AG09309 (cell line): ENCODE measurements at places on chromosomes 7 and 10.

- DNase-seq, result no peak
Observed at GRCh38 chr7:46569133-46569465, 648.0 kb upstream of the IGFBP3 start.

DNA sequence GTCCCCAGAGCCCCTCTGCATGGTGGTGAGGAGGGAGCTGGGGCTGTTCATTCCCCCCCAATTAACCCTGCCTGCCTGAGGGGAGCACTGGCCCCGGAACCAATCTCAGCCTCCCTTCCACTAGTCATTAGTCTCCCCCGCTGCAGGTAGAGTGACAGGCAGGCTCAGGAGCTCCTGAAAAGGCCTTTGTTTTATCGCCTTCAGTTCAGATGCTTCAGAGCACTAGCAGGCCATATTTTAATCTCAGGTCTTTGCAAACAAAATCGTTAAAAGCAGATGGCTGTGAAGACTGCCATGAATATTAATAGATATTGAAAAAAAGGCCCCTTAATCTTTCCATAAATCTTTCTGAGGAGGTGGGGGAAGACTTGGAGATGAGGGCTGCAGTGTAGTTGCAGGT is 250.7 kb downstream of the RPS24 start:
- DNase-seq, result no peak

DNA sequence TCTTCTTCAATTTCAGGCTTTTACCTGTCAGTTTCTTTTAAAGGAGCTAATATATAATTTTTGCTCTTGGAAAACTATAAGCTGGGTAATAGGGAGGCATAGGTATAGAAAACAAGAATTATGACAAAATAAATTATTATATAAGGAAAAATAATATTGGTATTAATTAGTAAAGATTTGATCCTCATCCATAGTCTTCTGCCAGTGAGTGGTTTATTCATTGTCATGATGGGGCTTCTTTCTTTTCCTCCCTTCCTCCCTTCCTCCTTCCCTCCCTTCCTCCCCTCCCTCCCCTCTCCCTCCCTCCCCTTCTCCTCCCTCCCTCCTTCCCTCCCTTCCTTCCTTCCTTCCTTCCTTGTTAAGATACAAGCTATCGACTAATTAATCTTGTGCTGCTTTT is 698.6 kb downstream of the SORCS3 start:
- DNase-seq, result no peak

DNA sequence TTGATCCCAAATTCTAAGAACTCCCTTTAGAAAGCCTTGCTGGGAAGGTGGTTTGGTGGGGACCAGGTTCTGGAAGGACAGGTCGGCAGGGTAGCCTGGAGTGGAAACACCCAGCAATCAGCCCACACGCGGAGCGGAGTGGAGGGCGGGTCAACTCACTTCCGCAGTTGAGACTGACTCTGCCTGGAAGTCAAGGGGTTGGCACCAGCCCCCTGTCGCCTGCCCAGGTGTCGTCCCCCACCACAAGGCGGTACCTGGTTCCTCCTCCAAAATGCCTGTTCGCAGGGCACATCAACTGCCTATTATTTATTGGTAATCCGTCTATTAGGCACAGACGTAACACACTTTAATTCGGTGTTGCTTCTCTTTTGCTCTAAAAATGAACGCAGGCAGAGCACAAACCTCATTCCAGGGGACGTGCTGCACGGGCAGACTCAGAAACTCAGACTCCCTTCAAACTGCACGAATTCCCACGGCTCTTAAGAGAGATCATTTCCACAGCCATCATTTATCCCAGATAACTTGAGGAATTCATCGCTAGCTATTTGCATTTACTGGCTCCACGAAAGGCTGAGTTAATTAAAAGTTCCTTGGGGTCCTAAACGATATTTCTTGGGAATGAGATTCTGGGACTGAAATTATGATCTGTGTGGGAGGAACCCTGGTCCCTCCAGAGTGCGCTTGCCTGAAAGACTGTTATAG is 248.2 kb upstream of the PPP2R2D start:
- DNase-seq, result no peak

GRCh38 chr7:12729112-12729511 is 41.7 kb downstream of the ARL4A start:
- no peak for DNase-seq

DNA sequence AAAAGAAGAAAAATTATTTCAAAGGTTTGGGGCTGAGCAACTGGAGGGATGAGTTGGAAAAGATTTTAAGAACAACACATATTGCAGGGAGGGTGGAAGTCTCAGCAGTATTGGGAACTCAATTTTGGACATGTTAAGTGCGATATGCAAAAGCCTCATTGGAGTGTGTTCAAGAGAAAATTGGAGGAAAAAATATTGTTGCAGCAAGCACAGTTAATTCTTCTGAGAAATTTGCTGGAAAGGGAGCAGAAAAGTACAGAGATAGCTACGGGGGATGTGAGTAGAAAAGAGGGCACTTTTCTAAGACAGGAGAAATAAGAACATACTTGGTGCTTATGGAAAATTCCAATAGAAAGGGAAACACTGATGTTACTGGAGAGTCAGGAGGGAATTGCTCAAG is 59.8 kb upstream of the MAGI2 start:
- DNase-seq, result no peak

DNA sequence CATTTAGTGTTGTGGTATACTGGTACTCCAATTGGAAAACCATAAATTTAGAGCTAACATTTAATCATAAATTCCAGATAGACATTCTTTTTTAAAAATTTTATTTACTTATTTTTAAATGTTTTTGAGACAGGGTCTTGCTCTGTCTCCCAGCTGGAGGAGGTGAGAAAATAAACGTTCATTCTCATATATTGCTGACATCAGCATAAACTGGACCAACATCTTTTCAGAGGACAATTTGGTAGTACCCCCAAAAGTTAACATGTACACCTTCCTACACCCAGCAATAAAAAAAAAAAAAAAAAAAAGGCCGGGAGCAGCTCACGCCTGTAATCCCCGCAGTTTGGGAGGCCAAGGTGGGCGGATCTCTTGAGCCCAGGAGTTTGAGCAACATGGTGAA is 5.2 kb downstream of the TAS2R60 start:
- DNase-seq, result no peak

DNA sequence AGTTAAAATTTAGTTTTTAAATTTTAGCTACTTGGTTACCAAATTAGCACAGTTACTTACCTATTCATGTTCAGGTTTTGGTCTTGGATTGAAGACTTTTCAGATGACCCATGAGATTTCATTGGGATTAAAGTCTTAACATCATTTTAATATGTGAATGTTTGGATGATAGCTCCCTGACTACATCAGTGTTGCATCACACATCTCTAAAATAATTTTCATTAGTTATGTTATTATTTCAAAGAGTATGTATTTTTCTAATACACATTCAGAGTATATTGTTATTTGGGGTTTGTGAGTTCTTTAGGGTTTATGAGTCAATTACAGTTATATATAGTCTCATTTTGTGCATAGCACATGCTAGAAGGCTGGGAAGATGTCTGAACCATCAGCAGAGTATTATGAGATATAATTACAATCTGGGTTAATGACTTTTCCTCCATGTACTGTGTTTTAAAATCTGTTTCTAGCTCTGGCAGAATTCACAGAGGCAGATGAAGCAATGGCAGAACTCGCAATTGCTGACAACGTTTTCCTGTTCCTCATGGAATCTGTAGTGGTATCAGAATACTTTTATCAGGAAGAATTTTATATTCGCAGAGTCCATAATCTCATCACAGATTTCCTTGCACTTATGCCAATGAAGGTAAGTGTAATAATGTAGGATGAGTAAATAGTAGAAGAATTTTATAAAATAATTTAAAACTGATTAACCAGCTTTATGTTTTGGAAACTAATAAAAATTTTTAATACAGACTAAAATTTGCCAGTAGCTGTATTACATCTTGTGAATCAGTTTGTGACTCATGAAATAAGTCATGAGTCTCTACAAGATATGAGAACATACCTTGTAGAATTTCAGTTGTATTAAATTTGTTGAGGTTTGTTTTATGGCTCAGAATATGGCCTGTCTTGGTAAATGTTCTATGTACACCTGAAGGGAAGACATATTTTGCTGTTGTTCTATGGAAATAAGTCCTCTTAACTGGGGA is 26.9 kb downstream of the NUP205 start:
- DNase-seq, result no peak

GRCh38 chr7:66747881-66748511 is 7.5 kb downstream of the RABGEF1 start:
- DNase-seq, result peak; percentile 31

- no peak for DNase-seq
Observed at GRCh38 chr10:23099816-23100215, 4.4 kb downstream of the MSRB2 start.
